Activated T-cell treated with anti-CD3 and anti-CD28 coated beads for 24 hours (primary cell): ENCODE measurements at places on chromosomes 7 and 10.
A peak's percentile ranks its signal among the peaks of the same experiment; 100 is the strongest.

- no peak for DNase-seq
Observed at GRCh38 chr10:91117505-91117904, 103.0 kb upstream of the PCGF5 start.

DNA sequence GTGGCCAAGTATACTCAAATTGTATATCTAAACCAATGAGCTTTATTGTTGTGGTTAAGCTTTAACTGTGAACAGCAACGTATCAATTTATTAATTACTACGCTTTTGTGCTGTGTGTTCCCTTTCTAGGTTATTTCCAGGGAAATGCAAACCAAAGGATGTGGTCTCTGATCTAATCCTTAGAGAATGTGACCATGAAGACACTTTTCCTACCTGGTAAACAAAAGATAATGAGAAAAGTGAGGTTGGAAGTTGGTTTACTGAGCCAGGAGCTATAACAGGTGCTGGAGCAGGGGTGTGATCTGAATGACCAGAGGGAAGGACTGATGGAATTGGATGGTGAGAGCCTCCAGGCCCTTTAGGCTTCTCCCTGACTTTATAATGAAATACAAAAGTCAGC, 25.4 kb upstream of the CALU start:
- no peak for DNase-seq

GRCh38 chr10:22700489-22700888, 13.9 kb downstream of the PIP4K2A start:
- no peak for DNase-seq

GRCh38 chr7:901388-902154, 25.2 kb downstream of the GET4 start:
- DNase-seq: peak; percentile 39

- no peak for DNase-seq
Observed at GRCh38 chr7:3747467-3747866, 446.4 kb downstream of the SDK1 start.

- no peak for DNase-seq
Observed at GRCh38 chr7:101378751-101379174, 16.1 kb downstream of the COL26A1 start.

DNA sequence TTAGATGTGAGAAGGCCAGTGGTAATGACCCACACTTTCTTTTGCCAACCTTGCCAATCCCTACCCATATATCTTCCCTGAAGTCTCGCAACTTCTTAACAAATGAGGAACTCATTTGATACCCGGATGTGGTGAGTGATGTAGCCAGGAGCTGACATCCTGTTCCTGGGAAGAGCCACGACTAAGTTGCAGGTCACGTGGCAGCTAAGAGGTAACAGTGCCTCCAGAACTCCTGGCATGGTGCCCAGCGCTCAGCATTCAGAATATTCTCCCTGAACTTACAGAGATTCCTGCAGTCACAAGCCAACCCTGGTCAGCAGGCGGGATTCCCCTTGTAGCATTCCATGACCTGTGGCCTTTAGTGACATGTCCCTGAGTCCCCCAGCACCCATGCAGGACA, 282.5 kb downstream of the GALNT17 start:
- no peak for DNase-seq

DNA sequence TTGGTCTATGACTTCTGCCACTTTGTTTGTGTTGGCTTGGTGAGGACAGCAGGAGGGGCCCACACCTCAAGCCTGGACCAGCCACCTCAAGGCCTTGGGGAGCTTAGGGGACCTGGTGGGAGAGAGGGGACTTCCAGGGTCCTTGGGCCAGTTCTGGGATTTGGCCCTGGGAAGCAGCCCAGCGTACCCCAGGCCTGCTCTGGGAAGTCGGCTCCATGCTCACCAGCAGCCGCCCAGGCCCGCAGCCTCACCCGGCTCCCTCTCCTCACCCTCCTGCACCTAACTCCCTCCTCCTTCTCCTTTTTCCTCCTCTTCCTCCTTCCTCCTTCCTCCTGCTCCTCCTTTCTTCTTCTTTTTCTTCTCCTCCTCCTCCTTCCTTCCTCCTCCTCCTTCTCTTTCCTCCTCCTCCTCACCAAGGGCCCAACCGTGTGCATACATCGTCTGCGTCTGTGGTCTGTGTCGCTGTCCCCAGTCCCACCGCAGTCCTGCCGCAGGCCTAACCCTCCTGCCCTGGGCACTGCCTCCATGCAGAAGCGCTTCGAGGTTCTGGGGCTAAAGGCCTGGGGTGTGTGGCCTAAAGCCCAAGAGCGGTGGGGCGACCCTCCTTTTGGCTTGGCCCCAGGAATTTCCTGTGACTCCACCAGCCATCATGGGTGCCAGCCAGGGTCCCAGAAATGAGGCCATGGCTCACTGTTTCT, 5.3 kb downstream of the EN2 start:
- no peak for DNase-seq

DNA sequence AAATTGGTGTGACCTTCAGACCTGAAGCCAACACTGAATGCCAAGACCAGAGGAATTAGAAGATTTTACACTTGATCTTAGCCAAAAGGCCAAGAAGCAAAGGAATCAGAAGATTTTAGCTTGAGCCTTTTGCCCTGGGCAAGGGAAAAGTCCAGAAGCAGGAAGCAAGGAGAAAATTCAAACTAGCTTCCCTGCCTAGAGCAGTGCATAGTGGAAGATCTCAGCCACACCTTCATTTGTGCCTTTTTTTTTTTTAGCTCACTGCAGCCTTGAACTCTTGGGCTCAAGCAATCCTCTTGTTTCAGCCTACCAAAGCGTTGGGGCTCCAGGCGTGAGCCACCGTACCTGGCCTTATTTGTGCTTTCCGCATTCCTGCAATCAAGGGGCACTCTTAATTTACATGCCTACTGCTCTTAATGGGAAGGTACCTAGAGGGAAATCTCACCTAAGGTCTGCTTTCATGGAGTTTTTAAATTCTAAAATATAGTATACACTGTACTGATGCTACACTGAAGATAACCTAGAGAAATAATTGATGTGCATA, 8.3 kb upstream of the PIP4K2A start:
- no peak for DNase-seq

GRCh38 chr10:71975871-71976725, 11.9 kb downstream of the CHST3 start:
- DNase-seq: no peak

DNA sequence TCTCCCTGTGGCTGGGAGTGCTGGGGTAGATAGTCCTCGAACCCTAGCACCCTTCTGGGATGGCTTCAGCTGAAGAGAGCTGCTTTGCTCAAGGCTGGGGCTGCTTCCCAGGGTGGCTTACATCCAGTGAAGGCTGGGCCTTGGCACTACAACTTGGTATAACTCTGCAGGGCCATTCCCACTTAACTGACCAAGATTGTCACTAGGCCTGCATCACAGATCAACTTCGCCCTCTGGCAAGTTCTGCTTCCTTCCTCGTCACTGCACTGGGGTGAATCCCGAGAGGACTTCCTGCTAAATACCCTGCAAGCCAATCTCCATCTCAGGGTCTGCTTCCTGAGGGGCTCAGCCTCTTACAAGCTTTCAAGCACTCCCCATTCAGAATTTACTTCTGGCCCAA, 195.2 kb downstream of the DOCK4 start:
- DNase-seq: no peak

DNA sequence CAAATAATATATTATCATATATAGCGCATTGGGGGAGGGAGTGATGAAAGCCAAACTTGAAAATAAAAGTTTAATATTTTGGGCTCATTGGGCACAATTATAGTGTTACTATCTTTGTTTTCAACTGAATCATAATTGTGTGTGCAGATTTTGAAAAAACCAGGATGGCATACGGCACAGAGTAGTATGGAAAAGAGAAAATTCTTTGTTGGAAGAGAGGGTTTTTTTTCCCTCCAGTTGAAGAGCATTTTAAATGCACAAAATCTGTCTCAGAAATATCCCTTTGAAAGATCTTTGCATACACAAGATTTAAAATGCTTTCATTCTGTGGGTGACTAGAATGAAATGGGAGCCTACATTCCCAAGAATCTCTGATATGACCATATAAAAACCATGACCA, 269.6 kb downstream of the EXOC4 start:
- DNase-seq: no peak

GRCh38 chr7:32347244-32347828, 142.8 kb downstream of the LSM5 start:
- DNase-seq: no peak

- no peak for DNase-seq
Observed at GRCh38 chr7:30789334-30789711, 18.1 kb downstream of the MINDY4 start.

GRCh38 chr10:116118847-116119246, 154.2 kb downstream of the GFRA1 start:
- DNase-seq: no peak

- DNase-seq: no peak
Observed at GRCh38 chr10:99777918-99778714, 4.3 kb upstream of the ABCC2 start.

- DNase-seq: no peak
Observed at GRCh38 chr10:4450981-4451908, 374.8 kb upstream of the AKR1E2 start.

DNA sequence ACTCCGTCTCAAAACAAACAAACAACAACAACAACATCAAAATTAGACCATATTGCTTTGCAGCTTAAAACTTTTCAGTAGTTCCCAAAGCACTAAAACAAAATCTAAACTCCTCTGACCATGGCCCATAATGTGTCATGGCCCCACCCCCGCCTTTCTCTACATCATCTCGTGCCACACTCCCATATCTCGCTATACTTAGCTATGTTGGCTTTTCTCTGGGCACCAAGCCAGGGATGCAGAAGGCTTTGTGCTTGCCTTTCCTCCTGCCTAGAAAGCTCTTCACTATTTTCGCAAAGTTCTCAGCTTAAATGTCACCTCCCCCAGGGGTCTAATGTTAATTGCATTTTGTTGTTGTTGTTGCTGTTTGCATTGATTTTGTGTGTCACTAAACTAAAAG, 15.1 kb upstream of the SLC16A12 start:
- no peak for DNase-seq

GRCh38 chr10:117960345-117960935, 86.3 kb downstream of the RAB11FIP2 start:
- no peak for DNase-seq
